ENCODE measurements at places on chromosomes 12 and 14.
A peak's percentile ranks its signal among the peaks of the same experiment; 100 is the strongest.

DNA sequence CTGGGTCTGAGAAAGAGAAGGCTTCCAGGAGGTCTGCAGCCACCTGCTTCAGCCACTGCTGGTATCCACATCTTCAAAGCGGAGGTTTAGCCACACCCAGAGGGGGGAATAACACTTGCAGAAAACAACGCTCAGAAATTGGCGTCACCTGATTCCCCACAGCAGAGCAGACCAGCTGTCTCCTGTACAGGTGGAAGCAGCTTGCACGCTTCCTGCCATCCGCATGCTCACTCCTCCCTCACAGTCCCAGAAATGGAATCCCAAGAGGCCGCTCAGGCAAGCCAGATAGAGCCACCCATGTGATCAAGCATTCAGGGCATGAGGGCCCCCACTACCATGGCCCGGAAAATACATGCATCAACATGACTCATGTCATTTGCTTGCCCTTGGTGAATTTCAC lies 112.2 kb upstream of the DIO3 start:
- DNase-seq: peak; percentile 13

- DNase-seq: no peak
Measured at GRCh38 chr14:68473794-68474193, 319.1 kb downstream of the ZFP36L1 start.

- no peak for DNase-seq
Measured at GRCh38 chr14:100419856-100420255, 96.7 kb downstream of the SLC25A47 start.

DNA sequence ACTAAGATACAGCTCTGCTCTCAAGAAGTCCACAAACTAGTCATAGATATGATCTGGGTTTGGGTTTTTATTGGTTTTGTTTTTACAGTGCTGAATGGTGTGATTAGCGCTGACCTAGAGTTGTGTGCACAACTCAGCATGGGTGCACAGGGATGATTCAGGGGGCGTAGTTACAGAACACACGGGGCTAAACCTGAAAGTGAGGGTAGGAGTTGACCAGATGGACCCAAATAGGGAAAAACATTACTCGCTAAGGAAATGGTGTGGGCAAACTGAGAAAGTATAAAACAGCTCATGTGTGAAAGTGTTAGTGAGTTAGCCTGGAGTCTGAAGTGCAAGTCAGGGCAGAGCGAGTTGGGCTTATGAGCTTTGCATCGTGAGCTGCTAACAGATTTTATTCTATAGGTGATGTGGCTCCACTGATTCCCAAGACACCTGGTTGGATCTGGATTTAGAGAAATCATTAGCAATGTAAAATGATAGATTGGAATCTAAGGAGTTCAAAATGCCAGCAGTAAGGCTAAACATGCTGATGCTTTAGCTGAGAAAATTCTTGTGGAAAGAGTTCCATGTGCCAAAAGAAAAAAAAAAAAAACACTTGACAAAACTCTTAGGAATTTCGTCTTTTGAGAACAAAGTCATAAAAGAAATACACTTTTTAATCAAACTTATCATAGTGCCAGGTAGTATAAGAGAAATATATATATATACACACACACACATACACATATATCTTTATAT lies 134.9 kb downstream of the SLC5A8 start:
- DNase-seq: no peak

DNA sequence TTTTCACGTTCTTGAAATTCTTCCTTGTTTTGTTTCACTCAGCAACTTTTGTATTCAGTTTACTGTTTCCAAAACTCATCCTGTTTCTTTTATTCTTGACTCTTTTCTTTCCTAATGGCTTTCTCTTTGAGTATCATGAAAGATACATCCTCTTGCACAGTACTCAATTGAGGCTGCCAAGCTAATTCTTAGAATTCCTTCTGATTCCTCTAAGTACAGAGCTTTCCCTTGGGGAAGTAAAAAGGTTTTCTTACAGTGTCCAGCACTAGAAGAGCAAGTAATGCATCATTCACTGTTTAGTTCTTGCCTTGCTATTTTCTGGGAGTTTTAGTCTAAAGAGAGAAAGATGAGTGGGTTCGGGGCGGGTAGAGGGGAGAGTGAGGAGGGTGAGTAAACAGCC lies 154.1 kb downstream of the NEDD1 start:
- DNase-seq: no peak

DNA sequence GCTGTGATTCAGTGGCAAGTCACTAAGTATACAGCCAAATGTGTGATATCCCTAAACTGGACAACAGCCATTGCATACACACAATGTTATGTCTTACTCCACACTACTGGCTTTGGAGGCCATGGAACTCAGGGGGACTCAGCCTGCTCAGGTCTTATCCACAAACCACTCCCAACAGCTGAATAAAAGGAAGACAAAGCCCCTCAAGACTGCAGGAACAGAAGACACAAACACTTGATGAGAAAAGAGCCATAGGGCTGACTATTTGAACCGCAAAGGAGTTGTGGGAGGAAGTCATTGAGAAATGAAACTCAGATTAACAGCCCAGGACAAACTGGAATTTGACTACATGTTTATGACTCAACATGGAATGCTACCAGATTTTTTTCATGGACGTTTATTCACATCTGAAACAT lies 40.9 kb downstream of the PTGER2 start:
- DNase-seq: no peak

- DNase-seq: no peak
Measured at GRCh38 chr14:61145034-61145902, 135.9 kb downstream of the TMEM30B start.

- DNase-seq: no peak
Measured at GRCh38 chr14:100612986-100613385, 25.8 kb upstream of the BEGAIN start.

GRCh38 chr12:76945867-76946266 lies 67.0 kb upstream of the CSRP2 start:
- no peak for DNase-seq

GRCh38 chr14:21735639-21736307 lies 62.2 kb upstream of the OR4E1 start:
- DNase-seq: no peak

DNA sequence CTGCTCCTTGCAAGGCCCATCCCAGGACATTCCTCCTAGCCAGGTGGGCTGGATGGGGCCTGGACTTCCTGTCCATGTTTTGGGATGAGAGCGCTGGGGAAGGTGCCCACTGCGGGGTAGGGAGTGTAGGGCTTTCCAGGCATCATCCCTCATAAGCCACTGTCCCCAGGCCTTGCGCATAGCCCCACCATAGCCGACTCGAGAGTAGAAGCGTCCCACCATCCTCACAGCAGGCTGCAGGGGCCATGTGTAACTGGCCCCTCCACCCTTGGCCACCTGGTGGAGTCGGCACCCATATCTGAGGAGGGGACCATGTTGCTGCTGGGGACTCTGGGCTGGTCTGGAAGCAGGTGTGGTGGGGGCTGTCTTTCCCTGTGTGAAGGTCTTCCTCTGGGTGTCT lies 30.5 kb downstream of the SH2B3 start:
- DNase-seq: no peak

GRCh38 chr12:28378736-28379135 lies 188.5 kb downstream of the CCDC91 start:
- no peak for DNase-seq

DNA sequence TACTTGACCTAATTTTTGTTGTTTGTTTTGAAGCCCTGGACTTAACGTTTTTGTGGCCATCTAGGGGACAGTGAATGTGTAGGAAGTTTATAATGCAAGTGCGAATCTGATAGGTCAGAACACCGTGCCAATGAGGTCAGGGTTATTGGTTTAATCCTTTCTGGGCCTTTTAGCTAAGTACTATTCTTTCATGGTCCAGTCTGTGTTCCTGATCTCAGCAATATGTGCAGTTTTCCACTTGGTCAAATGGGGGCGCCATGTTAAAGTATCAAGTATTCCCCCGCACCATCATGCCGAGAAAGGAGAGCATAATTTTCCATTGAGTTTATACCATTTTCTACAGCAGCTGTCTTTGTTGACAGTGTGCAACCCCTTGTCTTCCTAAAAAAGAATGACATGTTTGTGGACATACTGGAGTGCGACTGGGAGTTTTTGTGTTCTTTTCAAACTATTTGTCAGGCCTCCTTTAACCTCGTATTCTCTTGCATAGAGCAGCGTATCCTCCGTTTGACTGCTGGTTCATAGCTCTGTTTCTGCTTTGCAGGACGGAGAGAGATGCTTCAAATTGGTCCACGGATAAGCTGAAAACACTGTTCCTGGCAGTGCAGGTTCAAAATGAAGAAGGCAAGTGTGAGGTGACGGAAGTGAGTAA lies 1.3 kb downstream of the AHSA1 start:
- peak; percentile 22 for DNase-seq

- no peak for DNase-seq
Measured at GRCh38 chr12:2286461-2287131, 233.8 kb downstream of the CACNA1C start.

DNA sequence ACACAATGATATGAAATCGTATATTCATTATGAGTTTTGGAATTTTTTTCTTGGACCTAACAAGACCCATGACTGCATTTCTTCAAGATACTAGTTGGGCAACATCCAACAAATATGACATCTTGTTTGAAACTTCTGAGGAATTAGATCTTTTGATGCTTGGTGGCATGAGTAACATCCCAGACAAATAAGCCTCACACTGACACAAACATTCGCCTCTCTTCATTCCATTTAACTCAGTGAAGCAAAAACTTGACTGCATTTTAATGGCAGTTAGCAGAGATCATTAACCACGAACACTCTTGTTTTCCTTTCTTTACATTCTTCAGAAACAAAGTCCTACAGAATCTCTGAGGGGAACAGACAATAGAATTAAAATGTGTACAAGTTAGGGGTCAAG lies 758.3 kb downstream of the C12orf50 start:
- DNase-seq: no peak
